ENCODE measurements at places on chromosomes 5 and 9.

DNA sequence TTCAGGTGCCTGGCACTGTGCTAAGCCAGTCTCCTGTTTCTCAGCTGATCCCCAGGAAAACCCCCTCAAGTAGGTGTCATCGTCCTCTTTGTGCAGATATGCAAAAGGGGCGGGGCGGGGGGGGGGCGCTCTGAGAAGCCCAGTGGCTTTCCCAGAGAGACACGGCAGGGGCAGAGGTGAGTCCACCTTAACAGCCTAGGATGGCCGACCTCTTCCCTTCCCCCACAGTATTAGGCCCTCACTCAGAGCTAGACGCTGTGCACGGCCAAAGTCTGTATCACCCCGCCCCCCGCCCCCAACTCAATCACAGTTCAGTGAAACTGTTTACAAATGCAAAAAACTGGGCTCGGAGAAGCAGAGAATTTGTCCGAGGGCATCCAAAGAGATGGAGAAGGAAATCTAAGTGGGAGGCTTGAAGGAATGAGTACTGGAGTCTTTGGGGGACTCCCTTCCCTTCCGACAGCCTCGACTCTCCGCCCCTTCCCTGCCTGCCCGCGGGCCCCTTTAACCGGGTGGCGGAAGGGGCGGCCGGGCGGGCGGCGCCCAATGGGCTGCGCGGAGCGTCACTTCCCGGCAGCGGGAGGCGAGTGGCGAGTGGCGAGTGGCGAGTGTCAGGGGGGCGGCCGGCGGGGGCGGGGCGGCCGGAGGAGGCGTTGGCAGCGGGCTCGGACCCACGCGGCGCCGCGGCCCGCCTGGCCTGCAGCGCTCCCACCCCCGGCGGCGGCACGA is at the start of gene ERGIC1:
Gene ERGIC1, plus strand, starts transcription at position 566 of the 729 bp plus-strand sequence. Its CDS starts 163 bp downstream, at position 729.
- peak; percentile 80 for DNase-seq

- DNase-seq: no peak
Observed at GRCh38 chr9:2290382-2290781, 275.2 kb downstream of the SMARCA2 start.

GRCh38 chr9:71929791-71930440 is 18.5 kb downstream of the C9orf85 start:
- no peak for DNase-seq

GRCh38 chr9:96021551-96022444 is 146.3 kb downstream of the ERCC6L2 start:
- DNase-seq: peak; percentile 64

DNA sequence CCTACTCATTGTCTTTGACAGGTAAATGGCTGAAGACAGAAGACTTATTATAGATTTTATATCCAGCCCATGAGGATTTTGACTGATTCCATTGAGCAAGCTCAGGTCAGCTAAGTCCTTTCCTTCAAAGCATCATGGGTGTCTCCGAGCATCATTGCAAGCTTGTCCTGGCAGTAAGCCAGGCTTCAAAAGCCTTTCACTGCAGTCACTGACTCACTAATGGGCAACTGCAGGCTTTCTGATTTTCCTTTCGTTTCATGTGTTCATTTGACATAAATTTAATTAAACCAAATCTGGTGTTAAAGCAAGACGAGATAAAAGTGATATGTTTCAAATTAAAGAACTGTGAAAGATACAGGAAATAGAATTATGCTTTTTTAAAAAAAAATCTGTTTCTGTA is 426.2 kb downstream of the ANXA1 start:
- DNase-seq: no peak

DNA sequence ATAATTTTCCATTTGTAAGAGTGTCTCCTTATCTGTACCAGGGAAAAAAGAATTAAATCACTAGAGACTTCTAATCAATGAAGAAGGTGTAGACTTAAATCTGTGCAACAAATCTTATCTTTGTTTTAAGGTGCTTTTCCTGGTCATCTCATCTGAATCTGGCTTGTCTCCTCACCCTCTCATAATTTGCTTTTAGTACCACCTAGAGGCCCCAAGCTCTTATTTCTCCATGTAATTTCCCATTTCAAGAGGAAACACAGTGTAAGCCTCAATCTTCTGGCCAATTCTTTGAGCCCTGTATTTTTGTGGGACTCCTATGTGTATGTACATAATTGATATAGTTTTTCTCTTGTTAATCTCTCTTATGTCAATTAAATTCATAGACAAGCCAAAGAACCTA is 1975.3 kb upstream of the CDH6 start:
- DNase-seq: no peak

DNA sequence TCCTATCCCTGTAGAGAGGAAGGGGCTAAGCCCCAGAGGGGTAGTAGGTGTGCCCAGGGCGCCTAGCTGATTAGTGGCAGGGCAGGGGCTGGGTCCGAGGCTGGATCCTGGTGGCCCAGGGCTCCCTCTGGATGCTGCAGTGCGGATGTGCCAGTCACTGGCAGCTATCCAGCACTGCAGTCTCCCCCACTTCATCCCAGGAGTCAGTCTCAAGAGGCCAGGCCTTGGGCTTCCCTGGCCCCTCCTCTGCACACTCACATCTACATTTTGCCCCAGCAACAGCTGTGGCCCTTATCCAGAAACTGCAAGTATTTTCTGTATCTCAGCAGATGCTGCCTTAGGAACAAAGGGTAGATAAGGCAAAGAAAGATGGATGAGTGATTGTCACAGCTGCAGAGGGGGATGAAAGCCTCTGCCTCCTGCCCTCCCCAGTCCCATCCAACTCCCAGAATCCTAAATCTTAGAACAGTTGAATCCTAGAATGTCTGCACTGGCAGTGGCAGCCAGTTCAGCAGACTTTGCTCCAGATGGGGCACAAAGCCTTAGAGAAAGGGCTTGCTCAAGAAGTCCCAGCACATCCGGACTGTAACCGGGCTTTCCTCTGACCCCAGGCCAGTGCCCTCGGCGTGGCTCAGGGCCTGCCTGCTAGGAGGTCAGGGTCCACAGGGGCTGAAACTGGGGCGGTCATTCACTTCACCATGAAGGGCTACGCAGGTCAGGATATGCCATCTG is 1.6 kb downstream of the ANXA6 start:
- DNase-seq: peak; percentile 27

DNA sequence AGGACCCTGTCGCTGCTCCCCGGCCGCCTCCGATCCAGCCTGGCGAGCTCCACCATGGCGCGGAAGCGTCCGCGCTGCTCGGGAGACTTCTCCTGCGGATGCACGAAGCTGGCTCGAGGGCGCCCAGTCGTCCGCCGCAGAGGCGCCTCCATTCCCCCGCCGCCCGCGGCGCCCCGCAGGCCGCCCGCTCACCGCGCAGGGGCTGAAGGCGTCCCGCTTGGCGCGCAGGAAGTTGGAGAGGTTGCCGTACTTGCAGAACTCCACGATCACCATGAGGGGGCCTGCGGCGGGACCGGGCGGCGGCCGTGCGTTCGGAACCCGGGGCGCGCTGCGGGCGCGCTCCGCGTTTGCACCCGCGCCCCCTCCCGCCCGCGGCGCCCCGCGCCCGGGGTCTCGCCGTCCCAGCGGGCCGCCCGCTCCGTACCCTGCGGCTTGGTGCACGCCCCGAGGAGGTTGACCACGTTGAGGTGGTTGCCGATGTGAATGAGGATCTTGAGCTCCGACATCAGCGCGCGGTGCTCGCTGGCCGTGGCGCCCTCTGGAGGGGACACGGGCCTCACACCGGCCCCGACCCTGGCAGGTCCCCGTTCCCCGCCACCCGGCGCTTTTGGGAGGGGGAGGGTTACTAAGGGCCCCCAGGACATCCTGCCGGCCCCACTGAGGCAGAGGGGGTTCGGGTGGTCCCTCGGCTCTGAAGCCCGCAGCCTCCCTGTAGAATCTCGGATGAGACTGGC is 27.7 kb upstream of the SCGB3A1 start:
- peak; percentile 61 for DNase-seq

- peak; percentile 90 for DNase-seq
Observed at GRCh38 chr5:68562308-68562707, 346.8 kb downstream of the PIK3R1 start.

- no peak for DNase-seq
Observed at GRCh38 chr9:76687861-76688391, 76.3 kb upstream of the PCA3 start.

DNA sequence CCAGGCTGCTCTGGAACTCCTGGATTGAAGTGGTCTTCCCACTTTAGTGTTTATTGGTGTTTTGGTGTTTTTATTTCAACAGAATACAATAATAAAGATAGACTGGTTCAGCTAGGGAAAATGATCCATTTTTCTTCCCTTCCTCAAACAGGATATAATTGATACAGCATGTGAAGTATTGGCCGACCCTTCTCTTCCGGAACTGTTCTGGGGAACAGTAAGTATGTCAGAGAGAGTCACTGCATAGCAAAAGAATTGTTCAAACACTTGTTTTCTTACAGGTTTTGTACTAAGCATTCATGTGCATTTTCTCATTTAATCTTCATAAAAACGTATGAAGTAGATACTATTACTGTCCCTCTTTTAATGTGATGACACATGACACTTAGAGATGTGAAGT is 31.6 kb downstream of the NUP188 start:
- DNase-seq: no peak

DNA sequence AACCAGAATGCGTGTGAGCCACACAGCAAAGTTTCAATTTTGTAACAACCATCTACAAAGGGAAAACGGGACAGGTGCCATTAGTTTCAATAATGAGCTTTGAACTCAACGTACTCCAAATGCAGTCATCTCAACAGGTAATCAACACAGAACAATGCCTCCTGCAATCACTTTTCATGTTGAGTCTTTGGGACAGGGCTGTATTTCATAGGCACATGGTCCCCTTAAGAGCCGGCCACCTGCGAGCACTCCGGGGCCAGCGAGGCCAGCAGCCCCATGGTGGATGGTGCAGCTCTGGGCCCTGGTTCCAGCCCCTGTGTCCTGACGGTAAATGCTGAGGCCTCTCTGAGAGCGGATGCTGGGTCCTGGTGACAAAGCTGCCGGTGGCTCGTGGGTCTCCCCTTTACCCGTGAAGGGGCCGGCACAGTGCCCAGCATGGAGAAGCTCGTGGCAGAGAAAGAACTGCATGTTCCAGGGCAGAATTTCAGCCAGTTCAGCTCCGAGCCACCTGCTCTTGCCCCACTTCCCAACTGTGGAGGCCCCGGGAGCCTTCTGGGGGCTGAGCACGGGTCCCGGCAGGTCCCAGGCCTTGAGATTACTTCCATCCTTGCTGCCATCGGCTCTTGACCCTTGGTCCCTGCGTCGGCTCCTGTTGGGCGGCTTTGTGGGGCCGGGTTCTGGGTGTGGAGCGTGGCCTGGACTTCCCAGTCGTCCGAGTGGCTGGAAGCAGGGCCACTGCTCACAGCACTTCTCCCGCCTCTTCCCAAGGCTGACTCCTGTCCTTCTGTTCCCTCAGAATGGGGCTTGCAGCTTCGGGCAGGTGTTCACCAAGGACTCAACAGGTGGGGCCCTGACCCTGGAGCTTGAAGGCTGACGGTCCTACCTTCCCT is 26.1 kb upstream of the RNU6ATAC start:
- DNase-seq: peak; percentile 44

- no peak for DNase-seq
Observed at GRCh38 chr5:155064580-155064979, 51.0 kb downstream of the KIF4B start.

DNA sequence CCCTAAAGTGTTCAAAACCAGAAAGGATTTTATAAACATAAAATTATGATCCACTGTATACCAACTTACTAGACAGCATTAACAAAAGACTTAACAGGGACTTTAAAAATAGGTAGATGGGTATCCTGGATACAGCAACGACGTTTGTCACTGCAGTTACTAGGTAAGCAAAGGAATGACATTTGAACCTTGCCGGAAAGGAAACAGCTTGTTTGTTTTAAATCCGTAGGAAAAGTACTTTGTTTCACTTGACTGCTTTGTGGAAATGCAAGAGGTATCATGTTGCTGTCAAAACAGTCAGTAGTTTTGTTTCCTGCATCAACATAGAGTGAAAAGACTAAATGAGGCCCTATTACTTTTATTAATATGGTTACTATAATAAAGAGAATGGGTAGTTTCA is 122.9 kb downstream of the CDC42SE2 start:
- peak; percentile 47 for DNase-seq

GRCh38 chr5:143931476-143931875 is 119.5 kb downstream of the HMHB1 start:
- DNase-seq: no peak

GRCh38 chr5:176532795-176533194 is 4.4 kb downstream of the RNF44 start:
- DNase-seq: no peak

GRCh38 chr5:117209479-117209878 is 634.9 kb upstream of the SEMA6A start:
- DNase-seq: no peak

DNA sequence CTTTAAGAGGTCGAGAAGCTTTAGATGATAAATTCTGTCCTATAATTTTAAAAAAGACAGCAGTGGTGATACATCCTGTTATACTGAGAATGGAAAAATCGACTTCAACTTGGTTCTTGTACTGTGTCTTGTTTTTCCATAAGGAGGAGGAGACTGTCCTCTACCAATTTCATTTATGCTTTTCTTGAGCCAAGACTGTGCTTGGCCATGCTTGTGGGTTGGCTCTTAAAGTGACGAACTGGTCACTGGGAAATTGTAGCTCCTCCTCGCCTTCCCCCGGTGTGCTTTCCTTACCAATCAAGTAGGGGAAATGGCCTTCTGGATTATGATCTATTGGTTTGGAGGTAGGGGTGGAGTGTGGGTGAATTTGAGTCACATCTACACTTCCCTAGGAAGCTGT is 67.1 kb upstream of the HSPB3 start:
- no peak for DNase-seq

GRCh38 chr9:70043689-70044489 is at the start of gene MAMDC2:
MAMDC2 (plus strand) TSS chr9:70043848; CDS start chr9:70044198, 350 bp downstream.
- DNase-seq: peak; percentile 76

- no peak for DNase-seq
Observed at GRCh38 chr5:89560696-89561095, 677.7 kb upstream of the MEF2C start.

GRCh38 chr9:137354845-137355760 is 53.0 kb upstream of the NRARP start:
- DNase-seq: no peak

DNA sequence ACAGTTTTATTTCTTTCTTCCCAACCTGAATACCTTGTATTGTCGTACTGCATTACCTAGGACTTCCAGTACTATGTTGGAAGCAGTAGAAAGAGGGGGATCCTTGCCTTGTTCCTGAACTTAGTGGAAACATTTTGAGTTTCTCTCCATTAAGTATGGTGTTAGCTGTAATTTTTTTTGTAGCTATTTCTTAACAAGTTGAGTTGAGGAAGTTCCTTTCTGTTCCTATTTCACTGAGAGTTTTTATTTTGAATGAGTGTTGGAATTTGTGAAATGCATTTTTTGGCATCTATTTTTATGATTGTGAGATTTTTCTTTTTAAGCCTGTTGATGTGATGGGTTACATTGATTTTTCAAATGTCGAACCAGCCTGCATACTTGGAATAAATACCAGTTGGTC is 49.0 kb downstream of the FSD1L start:
- no peak for DNase-seq

GRCh38 chr9:6195714-6196360 is 19.8 kb upstream of the IL33 start:
- no peak for DNase-seq

- no peak for DNase-seq
Observed at GRCh38 chr5:144697847-144698262, 527.2 kb downstream of the KCTD16 start.

GRCh38 chr9:5784526-5785315 is 48.2 kb downstream of the ERMP1 start:
- no peak for DNase-seq

- peak; percentile 93 for DNase-seq
Observed at GRCh38 chr9:86041311-86041741, 58.0 kb downstream of the GOLM1 start.
